ENCODE measurements at places on chromosomes 4 and X.

GRCh38 chrX:568311-568710, 62.3 kb upstream of the SHOX start:
- DNase-seq: no peak

DNA sequence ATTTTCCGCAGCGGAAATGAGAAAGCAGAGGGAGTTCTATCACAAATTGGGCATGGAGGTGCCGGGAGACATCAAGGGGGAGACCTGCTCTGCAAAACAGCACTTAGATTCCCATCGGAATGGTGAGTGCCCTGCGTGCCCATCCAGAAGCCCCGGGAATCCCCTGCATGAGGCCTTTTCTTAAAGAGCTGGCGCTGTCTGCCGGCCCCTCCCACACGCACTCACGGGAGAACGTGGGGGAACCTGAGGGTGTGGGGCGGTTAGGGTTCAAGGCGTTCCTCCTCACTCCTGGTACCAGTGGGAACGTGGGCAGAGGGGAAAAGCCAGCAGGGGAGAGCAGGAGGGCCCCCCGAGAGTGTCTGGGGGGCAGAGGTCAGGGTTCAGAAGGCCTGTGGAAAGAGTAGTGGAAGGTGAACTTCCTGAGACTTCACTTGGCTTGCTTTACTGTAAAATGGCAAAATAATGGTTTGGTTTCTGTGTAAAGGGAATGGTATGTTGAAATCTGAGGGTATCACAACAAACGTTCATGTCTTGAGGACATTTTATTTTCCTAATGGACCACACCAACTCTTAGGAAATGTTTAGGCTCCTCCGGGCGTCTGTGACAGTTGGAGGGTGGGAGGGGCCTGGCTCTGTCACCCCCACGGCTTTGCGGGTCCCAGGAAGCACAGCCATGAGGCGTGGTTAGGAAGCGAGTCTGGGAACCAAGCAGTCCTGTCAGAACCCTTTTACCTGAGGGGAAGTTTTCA, 38.0 kb downstream of the PCGF3 start:
- no peak for DNase-seq

DNA sequence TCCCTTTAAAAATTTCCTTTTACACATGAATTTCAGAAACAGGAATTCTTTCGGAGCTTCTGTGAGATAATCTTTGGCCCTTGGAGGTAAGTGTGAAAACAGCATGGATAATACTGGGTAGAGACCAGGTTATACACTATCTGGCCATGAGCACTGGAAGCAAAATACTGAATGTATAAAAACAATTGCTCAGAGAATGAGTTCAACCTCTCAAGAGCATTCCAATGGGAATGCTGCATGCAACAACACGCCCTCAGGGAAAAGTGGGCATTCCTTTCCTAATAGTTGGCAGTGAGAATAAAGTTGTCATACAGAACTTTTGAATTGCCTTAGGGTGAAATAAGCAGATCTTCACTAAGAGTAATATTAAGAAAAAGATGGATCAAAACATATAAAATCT, 574.8 kb upstream of the DIPK2B start:
- peak; percentile 78 for DNase-seq

- no peak for DNase-seq
Measured at GRCh38 chr4:78225236-78225635, 168.1 kb downstream of the FRAS1 start.

DNA sequence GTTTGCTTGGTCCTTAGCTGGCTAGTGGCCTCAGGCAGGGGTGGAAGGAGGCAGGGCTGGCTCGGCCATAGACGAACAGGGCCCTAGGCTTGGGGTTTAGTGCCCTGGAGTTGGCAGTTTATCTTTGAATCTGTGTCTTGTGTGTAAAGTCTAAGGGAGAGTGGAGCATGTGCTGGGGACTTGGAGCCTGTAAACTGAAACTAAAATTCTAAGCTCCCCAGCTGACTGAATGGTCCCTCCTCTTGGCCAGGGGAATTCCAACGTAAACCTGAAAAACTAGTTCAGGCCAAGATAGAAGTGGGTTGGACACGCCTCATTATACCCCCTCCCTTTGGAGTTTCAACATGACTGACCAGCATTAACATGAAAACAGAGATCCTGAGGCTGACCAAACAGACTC, 46.1 kb upstream of the GPR78 start:
- DNase-seq: peak; percentile 96

DNA sequence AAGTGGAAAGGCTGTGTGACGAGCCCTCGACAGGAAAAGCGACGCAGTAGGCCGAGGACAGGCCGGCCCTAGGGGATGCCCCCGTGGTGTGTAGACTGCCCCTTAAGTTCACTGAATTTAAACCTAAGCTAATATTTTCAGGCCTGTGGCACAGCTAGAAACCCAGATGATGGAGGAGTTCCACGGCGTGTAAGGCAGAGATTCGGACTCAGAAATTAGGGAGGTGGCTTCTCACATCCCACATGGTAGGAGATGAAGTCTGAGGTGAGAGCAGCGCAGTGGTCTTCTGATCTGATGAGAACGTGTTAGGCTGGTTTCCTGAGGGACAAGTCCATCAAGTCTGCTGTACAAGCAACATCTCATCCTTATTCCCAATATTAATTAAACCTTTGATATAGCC, 7.8 kb downstream of the LRP2BP start:
- DNase-seq: no peak

- peak; percentile 12 for DNase-seq
Measured at GRCh38 chrX:2679534-2680485, 11.3 kb upstream of the CD99 start.

DNA sequence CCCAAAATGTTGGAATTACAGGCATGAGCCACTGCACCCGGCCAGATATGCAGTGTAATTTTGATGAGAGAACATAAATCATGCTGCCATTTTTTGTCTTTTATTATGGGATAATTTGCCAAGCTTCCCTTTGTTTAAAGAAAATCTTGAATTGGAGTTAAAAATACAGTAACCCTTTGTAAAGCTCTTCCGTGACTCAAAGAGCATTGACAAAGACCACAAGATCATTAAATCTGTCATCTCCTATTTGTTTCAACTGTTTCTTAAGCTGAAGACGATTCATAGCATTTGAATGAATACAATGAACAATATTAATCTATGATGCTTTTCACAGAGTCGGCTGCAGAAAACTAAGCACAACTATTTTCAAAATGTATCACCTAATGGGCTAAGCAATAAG, 132.6 kb downstream of the ANAPC4 start:
- DNase-seq: no peak

DNA sequence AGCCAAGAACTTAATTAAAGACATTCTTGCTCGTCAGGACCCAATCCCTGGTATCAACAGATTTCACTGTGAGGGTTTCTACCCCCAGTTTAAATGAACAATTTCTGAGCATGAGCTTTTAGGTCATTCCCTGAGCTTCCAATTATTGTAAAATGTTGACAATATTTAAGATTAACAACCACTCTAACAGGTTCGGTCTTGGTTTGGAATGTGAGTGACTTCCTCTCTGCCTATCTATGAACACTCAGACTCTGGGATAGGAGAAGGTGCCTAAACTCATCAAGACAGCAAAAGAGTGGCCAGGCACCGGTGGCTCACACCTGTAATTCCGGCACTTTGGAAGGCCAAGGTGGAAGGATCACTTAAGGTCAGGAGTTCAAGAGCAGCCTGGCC, 82.9 kb upstream of the TMEM150C start:
- no peak for DNase-seq

DNA sequence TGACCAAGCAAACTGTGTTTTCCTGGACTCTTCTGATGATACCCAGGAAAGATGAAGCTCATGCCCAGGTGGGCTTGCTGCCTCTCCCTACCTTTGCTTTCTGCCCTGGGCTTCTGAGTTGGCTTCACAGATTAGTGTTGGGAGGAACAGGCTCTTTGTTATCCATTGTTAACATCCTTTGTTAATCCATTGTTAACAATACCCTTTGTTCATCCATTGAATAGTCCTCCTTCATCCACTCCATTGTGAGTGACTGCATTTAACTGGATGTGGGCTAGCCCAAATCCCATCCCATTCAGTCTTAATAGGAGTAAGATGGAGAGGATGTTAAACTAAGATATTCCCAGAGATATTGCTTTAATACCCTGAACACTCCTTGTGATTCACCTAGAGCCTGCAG, 199.0 kb upstream of the LNX1 start:
- no peak for DNase-seq

- DNase-seq: peak; percentile 70
Measured at GRCh38 chrX:97895751-97896150, 1012.0 kb downstream of the RPA4 start.

- DNase-seq: peak; percentile 80
Measured at GRCh38 chr4:154877110-154877760, 96.2 kb downstream of the RBM46 start.

GRCh38 chrX:75625232-75625631, 102.4 kb upstream of the ZDHHC15 start:
- DNase-seq: no peak

GRCh38 chrX:105375816-105376215, 155.3 kb upstream of the TEX13A start:
- peak; percentile 3 for DNase-seq

GRCh38 chrX:118702741-118703140, 24.7 kb upstream of the IL13RA1 start:
- DNase-seq: no peak

GRCh38 chr4:8603931-8604330, 11.4 kb downstream of the CPZ start:
- no peak for DNase-seq

DNA sequence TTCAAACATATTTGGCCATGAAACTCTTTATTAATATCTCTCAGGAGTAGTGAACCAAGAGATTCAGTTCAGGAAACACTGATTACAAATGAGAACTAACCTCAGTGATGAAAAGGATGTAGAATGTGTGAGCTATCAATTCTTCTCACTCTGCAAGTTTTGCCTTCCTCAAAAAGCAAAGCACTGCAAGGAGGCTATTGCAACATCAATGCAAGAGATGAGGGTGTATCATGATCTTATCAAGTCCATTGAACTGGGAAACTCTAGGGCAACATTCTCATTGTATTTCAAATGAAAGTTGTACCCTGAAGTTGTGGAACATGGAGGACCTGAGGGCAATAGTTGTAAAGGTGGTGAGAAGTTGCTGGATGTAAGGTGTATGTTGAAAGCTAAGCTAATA, 56.4 kb upstream of the VEGFC start:
- DNase-seq: no peak

- no peak for DNase-seq
Measured at GRCh38 chr4:98433691-98434090, 172.5 kb downstream of the RAP1GDS1 start.

DNA sequence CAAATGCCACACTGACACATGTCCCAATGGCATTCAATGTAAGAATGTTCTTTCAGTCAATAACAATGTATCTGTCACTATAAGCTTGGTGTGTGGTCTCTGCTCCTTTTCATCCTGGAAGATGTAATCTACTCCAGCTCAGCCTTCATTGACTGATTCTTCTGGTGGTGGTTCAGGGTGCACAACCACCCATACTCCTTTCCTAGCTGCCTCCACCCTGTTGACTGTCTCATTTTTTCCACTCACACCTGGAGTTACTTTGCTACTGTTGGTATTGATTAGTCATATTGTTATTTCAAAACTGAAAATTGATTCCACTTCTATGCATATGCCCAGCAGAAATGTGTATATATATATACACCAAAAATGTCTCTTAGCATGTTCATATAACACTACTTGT, 140.5 kb downstream of the ASB9 start:
- no peak for DNase-seq

DNA sequence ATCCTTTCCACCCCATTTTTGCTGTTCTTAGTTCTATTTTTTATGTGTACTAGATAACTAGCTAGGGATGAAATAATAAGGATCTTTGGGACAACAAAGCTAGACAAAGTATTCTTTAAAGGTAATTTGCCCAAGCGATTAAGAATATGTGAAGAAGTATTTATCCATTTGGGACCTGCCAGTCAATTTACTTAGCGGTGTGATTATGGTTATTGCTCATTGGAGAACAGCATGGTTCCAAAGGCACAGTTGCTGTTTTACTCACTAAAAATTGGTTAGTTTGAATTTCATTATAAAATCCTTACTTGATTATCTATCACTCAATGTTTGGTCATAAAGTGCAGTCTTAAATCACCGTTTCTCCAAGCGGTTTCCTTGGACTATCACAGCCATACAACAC, 124.1 kb downstream of the SNCA start:
- no peak for DNase-seq

DNA sequence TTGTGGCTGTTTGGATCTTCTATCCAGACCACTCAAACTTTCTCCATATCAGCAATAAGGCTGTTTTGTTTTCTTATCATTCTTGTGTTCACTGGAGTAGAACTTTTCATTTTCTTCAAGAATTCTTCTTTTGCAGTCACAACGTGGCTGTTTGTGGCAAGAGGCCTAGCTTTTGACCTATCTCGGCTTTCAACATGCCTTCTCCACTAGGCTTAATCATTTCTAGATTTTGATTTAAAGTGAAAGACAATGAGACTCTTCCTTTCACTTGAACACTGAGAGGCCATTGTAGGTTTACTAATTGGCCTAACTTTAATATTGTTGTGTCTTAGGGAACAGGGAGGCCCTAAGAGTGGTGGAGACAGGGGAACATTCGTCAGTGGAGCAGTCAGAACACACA, 19.1 kb downstream of the FGF2 start:
- peak; percentile 39 for DNase-seq

GRCh38 chr4:152162331-152162697, 373.6 kb downstream of the FBXW7 start:
- DNase-seq: no peak

DNA sequence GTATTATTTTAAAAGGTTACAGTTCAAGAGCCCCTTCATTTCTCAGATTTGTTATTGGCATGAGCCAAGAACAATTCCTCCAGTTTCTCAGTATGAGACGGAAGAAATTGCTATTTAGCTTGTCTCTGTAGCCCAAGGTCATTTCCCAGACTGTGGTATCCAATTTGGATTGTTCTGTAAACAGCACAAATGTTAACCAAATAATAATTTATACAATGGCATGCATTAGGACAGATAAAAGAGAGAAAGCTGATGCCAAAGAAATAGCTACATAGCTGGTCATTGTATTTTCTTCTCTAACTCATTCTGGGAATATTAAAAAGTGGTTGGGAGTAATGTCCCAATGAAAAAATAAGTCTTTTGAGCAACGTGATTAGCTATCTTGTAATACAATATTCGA, 134.6 kb upstream of the NPY2R start:
- DNase-seq: no peak

DNA sequence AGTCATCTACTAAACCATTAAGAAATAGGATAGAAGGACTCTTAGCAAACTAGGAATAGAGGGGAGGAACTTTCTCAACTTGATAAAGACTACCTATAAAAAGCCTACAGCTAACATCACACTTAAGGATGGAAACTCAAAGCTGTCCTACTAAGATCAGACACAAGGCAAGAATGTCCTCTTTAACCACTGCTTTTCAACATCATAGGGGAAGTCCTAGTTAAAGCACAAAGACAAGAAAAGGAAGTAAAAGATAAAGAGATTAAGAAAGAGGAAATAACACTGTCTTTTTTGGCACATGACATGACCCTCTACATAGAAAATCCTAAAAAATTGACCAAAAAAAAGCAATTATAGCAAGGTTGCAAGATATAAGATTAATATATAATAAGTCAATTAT, 136.6 kb downstream of the FBXW7 start:
- no peak for DNase-seq

GRCh38 chr4:170047771-170048354, 21.7 kb upstream of the MFAP3L start:
- peak; percentile 72 for DNase-seq

- no peak for DNase-seq
Measured at GRCh38 chr4:139986689-139987501, 167.1 kb downstream of the MAML3 start.
